Pons (tissue), 1 donor: ENCODE measurements at places on chromosomes 3 and 15.

DNA sequence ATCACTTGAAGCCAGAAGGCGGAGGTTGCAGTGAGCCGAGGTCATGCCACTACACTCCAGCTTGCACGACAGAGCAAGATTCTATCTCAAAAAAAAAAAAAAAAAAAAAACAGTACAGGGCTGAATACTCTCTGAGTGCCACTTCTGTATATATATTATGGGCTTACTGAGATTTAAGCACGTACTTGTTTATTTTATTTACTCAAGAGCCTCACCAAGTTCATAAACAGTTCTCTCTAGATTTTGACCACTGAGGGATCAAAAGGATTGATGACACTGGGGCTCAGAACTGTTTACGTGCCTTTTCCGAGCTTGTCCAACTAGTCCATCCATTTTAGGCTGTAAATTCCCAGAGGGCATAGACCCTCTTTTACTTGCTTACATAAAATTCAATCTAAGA is 81.5 kb downstream of the FRMD4B start:
- DNase-seq: no peak

DNA sequence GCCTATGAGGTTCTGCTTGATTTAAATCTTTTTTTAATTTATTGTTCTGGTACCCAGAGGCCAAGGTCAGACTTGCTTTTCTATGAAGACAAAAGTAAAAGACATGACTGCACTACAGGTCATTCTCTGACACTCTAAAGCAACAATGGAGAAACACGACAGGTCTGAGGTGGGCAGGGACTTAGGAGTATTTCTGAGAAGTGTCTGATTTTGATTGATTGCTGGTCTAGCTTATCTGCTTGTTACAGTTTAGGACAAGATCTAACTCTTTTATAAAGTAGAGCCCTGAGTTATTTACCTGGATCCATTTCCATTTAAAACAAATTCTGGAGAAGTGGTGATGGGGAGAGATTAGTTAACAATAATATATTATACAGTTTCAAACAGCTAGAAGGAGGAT is 115.2 kb upstream of the STT3B start:
- DNase-seq: no peak

- DNase-seq: no peak
These were observed 23.7 kb upstream of the TICRR start for GRCh38 chr15:89551550-89551949.

DNA sequence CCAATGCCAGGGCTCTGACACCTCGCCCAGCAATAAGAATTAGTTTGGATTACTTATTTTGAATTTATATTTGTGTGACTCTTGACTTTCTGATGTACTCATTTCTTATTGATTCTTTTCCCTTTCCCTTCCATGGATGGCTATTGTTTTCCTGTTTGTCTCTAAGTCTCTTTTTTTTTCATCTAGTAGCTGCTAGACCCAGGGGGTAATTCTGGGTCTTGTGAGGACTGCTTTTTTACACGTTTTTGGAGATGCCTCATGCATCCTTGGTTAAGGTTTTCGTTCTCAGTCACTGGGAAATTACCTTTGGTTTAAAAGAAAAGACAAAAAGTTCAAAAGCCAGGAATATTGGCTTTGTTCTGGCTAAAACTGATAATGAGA is 70.2 kb upstream of the STRIT1 start:
- DNase-seq: no peak

GRCh38 chr3:128480717-128481437 is 12.1 kb downstream of the GATA2 start:
- DNase-seq: no peak

- no peak for DNase-seq
These were observed 507.3 kb upstream of the KCNMB2 start for GRCh38 chr3:178028933-178029332.

DNA sequence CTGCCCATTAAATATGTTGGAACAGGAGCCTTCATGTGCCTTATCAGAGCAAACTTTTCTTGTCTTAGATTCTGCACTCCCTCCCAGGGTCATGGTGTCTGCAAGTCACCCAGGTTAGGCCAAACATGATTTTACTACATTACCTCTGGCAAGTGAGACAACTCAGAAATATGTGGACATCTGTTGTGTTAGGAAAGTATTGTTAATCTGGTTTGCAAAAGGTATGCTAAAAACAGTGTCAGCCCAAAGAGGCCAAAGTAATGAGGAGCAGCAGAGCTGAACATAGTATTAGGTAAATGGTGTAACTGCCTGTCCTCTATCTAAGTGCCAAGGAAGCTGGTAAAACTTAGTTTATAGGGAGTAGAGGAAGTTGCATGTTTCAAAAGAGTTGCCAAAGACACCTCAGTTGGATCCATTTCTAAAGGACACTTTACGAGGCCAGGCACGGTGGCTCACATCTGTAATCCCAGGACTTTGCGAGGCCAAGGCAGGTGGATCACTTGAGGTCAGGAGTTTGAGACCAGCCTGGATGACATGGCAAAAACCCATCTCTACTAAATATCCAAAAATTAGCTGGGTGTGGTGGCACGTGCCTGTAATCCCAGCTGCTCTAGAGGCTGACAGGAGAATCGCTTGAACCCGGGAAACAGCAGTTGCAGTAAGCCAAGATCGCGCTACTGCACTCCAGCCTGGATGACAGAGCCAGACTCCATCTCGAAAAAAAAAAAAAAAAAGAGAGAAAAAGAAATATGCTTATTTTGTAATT is 22.5 kb upstream of the PPIB start:
- DNase-seq: no peak

DNA sequence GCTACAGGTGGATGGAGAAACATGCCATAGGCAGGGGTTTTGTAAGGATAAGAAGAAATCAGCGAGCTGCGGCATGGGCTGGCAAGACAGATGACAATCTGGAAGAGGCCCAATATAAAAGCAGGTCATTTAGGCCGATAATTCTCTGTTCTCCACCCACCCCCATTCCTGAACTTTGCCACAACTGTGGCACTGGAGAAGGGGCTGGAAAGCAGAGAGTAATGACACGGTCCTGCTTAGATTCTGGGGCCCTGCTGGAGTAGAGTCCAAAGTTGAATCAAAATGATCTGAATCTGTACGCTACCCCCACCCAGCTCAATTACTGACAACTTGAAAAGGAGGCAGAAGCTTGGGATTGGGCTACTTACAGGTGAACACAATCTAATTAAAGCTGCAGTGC is 18.4 kb upstream of the BUB1B start:
- no peak for DNase-seq

- DNase-seq: no peak
These were observed 27.9 kb upstream of the OCA2 start for GRCh38 chr15:28127036-28127435.

DNA sequence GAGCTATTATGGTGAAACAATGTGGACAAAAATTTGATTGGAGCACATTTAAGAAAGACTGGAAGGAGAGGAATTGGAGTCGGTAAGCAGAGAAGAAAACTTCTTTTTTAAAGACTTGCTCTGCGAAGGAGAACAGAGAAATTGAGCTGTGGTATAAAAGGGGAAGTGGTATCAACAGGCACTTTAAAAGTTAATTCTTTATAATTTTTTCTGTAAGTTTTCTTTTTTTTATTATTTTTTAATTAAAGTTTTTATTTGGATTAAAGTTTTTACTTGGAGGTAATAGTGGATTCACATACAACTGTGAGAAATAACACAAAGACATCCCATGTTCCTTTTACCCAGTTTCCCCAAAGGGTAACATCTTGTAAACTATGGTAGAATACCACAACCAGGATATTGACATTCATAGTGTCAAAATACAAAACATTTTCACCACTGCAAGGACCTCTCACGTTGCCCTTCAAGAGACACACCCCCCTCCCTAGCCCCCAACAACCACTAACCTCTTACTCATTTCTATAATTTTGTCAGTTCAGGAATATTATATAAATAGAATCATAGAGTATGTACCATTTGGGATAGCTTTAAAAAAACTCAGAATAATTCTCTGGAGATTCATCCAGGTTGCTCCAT is 33.8 kb upstream of the XIRP1 start:
- no peak for DNase-seq

DNA sequence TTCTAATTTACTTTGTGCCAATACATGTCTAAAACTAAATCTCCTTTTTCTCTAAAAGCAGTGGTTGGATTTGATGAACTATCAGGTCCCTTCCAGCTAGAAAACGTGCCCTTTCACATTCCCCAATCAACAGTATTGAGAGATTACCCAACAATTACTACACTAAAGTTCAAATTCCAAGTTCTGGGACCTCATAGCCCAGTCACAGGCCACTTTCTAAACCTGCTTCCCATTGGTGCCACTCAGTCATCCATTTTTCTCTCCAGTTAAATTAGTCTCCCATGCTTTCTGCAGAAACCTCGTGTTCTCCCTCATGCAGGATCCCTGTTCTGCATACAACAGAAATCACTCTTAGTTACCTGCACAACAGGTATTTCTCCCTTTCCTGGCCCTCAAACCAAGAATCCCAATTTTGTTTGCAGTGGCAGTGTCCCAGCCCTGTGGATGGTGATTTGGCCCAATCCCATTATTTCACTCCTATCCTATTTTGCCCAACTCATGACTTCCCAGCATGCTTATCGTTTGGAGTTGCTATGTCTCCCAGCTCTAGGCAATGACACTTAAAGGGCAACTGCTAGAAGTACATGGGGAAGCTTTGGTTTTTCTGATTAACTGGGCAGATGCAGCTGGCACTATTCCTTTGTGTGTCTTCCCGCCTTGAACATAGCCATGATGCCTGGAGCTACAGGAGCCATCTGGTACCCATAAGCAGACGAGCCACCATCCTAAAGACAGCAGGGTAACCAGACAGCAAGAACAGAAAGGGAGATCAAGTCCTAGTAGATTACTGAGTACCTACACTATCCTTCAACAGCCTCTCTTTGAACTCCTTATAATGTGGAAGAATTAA is 224.2 kb downstream of the MINAR1 start:
- no peak for DNase-seq

GRCh38 chr15:60798821-60799220 is 319.9 kb upstream of the ICE2 start:
- no peak for DNase-seq

- DNase-seq: no peak
These were observed 850.3 kb downstream of the ROBO1 start for GRCh38 chr3:78917536-78917935.
